NCI-H510A (cell line): ENCODE measurements at places on chromosomes 3 and 15.

GRCh38 chr3:10983219-10983916 is 9.2 kb upstream of the SLC6A1 start:
- no peak for DNase-seq

- DNase-seq: no peak
Measured at GRCh38 chr15:98713585-98714001, 65.3 kb downstream of the IGF1R start.

GRCh38 chr3:30347679-30348216 is 258.7 kb upstream of the TGFBR2 start:
- no peak for DNase-seq

DNA sequence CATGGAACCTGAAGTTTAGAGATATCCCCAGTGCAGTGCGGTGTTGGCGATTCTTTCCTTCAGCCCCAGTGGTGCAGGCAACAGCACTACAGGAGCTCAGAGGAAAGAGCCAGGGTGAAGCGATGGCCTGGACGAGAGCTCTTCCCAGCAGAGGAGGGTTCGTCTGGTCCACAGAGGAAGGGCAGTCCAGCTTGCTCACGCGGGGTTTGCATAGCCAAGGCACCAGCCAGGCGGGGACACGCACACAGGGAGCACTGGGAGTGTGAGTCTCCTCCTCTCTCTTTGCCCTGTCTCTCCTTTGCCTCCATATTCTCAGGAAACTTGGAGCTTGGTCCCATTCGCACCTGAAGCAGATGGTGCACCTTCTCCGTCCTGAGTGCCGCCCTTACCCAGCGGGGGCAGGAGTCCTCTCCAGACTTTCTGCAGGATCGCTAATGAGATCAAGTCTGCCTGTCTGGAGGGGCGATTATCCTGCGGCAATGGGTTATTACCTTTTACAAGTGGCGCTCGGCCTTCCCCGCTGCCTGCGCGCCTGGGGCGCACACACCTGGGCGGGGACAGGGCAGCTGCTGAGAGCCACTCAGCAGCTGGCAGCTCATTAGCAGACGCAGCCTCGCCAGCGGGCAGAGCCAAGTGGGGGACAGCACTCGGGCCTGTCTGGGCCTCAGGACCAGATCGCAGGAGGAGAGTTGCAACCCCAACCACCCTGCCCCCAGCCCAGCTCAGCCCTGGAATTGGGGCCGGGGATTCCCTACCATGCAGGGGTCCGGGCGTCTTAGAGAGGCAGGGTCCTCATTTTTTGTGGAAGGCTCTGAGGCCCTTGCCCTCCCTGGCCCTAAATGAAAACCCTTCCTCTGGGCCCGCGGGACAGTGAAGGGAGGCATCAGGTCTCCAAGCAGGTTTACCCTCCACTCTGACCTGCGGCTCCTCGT is 119.0 kb upstream of the MEF2A start:
- no peak for DNase-seq

DNA sequence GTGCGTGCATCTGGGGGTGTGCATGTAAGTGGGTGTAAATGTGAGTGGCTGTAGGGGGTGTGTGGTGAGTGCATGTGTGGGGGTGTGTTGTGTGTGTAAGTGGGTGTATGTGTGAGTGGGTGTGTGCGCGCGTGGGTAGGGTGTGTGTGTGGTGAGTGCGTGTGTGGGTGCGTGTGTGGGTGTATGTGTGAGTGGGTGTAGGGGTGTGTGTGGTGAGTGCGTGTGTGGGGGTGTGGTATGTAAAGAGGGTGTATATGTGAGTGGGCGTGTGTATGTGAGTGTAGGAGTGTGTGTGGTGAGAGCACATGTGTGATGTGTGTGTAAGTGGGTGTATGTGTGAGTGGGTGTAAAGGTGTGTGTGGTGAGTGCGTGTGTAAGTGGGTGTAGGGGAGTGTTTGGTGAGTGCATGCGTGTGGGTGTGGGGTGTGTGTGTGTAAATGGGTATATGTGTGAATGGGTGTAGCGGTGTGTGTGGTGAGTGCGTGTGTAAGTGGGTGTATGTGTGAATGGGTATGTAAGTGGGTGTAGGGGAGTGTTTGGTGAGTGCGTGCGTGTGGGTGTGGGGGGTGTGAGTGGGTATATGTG is 916 bp upstream of the CPN2 start:
- no peak for DNase-seq
